ENCODE measurements at places on chromosomes 2 and 18. TPM values are rescaled to one million over a fixed set of nuclear protein-coding genes. Genes with fewer than 3 reads are reported as not detected.
A peak's percentile ranks its signal among the peaks of the same experiment; 100 is the strongest.

GRCh38 chr2:27672723-27673486 lies 9.2 kb downstream of the SLC4A1AP start:
- peaks cover 74% of the 10 kb centered on the region for H3K36me3 ChIP-seq
- H3K27me3 ChIP-seq = no peaks in the 10 kb centered on the region
- no peak overlapping the region for H3K27ac ChIP-seq
- no peak for DNase-seq

DNA sequence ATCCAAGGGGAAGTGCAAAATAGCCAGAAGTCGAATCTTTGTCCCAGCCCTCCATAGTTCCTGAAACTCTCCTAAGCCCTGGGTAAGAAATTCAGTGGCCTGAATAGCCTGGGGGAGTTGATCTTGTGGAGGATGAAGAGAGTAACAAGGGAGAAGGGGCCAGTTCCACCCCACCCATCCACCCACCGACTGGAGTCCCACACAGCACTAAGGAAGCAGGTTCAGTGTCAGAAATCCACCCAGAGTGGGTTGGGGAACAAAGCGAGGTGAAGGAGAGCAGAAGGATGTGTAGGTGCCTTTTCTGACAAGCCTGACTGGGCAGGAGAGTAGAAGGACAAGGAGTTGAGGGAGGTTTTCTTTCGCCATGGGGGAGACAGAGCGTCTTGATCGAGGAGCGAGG lies 136.8 kb downstream of the SMAD2 start:
- no peaks in the 10 kb centered on the region for H3K4me1 ChIP-seq
- no peaks in the 10 kb centered on the region for H3K27me3 ChIP-seq
- H3K4me3 ChIP-seq = no peak overlapping the region

DNA sequence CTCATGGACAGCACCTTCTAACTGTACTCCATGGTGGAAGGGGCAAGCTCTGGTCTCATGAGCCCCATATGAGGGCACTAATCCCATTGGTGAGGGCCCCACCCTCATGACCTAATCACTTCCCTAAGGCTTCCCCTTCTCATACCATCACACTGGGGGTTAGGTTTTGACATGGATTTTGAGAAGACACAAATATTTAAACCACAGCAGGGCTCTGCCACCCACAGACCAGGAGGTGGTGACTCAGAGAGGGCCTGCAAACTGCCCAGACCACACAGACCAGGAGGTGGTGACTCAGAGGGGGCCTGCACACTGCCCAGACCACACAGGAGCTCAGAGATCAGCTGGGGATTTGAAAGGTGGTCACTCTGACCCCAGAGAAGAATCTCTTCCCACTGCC lies 222.0 kb downstream of the KLHL29 start:
- H3K36me3 ChIP-seq = no peaks in the 10 kb centered on the region
- DNase-seq = no peak

DNA sequence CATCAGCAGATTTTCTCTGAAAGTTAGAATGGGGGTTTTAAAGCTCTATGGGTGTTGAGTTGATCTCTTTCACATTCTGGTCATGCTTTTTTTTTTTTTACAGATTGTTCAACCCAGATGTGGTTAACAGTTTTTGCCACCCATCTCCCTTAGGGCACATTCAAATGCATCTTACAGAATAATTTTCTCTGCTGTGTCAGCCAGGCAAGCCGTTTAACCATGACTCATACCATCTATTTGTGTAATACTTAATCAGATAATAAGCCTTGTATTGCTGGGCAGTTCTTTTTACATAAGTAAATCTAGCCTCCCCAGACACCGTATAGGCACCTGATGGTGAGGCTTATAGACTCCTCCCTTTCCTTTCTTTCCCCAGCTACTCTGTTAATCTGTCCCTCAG lies 62.0 kb downstream of the TGIF1 start:
- H3K27ac ChIP-seq = no peak overlapping the region
- no peaks in the 10 kb centered on the region for H3K36me3 ChIP-seq
- H3K4me3 ChIP-seq = no peak overlapping the region
- no peak for DNase-seq

- peaks cover 52% of the 10 kb centered on the region for H3K27me3 ChIP-seq
- no peak overlapping the region for H3K27ac ChIP-seq
- H3K4me1 ChIP-seq = peaks cover 19% of the 10 kb centered on the region
- peak; percentile 14 for DNase-seq
- H3K4me3 ChIP-seq = no peak overlapping the region
These were observed 14.0 kb downstream of the ALPG start for GRCh38 chr2:232420463-232421188.

DNA sequence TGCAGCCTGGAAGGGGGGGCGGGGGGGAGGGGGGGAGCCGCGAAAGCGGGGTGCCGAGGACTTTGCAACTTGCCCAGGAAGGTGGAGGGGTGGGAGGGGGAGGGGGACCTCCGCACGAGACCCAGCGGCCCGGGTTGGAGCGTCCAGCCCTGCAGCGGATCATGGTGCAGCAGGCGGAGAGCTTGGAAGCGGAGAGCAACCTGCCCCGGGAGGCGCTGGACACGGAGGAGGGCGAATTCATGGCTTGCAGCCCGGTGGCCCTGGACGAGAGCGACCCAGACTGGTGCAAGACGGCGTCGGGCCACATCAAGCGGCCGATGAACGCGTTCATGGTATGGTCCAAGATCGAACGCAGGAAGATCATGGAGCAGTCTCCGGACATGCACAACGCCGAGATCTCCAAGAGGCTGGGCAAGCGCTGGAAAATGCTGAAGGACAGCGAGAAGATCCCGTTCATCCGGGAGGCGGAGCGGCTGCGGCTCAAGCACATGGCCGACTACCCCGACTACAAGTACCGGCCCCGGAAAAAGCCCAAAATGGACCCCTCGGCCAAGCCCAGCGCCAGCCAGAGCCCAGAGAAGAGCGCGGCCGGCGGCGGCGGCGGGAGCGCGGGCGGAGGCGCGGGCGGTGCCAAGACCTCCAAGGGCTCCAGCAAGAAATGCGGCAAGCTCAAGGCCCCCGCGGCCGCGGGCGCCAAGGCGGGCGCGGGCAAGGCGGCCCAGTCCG lies 540 bp downstream of the SOX11 start:
- DNase-seq = no peak
- H3K4me3 ChIP-seq = no peak overlapping the region
- no peaks in the 10 kb centered on the region for H3K4me1 ChIP-seq
- no peaks in the 10 kb centered on the region for H3K36me3 ChIP-seq

- no peak for DNase-seq
- H3K36me3 ChIP-seq = no peaks in the 10 kb centered on the region
- H3K27me3 ChIP-seq = no peaks in the 10 kb centered on the region
- no peak overlapping the region for H3K27ac ChIP-seq
These were observed 2.2 kb upstream of the SUCLG1 start for GRCh38 chr2:84461310-84461709.

Gene PIEZO2
- 18.0 TPM for total RNA-seq
